Activated naive CD4-positive, alpha-beta T cell treated with anti-CD3 and anti-CD28 coated beads, Interleukin-2, amount 50 U/mL, for 72 hours (primary cell): ENCODE measurements at places on chromosomes 2 and 18.

DNA sequence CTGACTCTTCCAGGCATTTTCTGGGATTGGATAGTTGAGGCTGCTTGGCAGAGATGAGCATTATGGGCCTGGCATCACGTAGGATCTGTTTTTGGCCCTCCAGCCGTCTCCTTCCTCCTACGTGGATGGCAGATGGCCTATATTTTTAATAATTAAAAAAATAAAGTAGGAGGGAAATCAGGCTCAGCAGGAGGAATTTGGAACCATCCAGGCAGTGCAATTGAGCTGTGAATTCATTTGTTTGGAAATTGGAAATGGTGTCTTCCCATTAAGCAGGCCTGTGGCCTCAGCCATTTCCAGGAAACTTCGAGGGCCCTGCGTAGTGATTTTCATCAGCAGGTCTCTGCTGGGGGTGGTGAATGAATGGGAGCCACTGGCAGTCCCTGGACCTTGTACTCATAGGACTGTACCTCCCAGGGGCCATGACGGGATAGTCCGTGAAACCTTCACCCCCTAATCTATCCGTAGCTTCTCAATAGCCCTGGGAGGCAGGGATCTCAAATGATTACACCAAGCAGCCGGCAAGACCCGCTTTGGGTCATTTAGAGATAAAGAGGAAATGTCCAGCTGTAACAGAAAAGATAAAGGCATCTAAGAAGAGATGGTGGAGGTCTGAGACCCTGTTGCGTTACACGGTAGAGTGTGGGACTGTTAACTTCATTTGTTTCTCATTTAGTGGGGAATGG is 73.1 kb upstream of the TNP1 start:
- no peak for DNase-seq

DNA sequence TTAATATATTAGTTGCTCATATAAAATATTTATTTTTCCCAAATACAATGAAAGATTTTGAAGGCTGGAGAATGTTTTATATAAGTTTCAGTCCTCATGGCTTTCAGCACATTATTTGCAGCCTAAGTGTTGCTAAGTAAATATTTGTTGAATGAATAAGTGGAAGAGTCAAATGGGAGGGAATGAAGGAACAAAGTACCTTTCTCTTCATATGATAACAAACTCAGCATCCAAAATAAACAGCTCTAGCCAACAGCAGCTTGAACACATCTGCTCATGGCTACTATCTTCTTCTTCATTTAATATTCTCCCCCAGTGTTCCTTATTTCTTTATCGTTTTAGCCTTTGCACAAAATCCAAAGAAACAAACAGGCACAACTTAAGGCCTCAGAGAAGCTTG is 385.2 kb upstream of the PIK3C3 start:
- no peak for DNase-seq

GRCh38 chr18:57466745-57467409 is 31.7 kb downstream of the ONECUT2 start:
- no peak for DNase-seq

DNA sequence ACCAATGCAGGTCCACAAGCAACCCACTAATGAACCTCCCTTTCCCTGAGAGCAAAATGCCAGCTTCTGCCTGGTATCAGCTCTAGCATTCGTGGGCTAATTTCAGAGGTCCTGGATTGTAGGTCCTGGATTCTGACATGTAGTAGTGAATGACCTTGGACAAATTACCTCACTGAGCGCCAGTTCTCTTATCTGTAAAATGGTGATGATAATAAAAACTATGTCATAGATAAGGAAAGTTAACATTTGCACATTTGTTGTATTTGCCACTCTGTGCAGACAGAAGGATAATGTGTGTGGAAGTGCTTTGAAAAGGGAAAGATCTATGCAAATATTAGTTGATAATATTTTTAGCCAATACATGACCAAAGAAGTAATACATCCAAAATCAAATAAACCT is 4.1 kb upstream of the TET3 start:
- DNase-seq, result no peak

GRCh38 chr2:120228503-120228902 is 5.3 kb upstream of the TMEM185B start:
- no peak for DNase-seq

- no peak for DNase-seq
These were observed 223.6 kb upstream of the GULP1 start for GRCh38 chr2:188068093-188068492.

DNA sequence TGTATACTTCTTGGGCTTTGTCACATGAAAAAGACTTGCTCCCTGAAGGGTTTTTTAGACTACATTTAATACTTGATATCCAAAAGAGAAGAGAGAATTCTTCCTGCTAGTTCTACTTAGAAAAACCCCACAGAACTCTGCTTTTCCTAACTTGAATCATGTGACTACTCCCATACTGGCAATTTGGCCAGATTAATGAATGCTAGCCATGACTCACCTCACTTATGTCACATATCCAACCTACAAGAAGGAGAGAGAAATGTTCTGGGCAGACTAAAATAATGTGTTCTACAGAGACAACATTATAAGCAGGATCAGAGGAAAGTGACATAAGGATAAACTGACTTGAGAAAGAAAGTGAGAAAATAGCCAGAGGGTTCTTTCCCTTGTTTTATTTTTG is 249.3 kb upstream of the GULP1 start:
- no peak for DNase-seq

- no peak for DNase-seq
These were observed 7.1 kb downstream of the RFTN2 start for GRCh38 chr2:197668296-197668695.

- no peak for DNase-seq
These were observed 49.2 kb downstream of the TMEM18 start for GRCh38 chr2:627926-628560.

- no peak for DNase-seq
These were observed 75.5 kb upstream of the SULT1C3 start for GRCh38 chr2:108164318-108164717.
